CD4-positive, alpha-beta T cell treated with Interleukin-10 for 1 hour (primary cell): ENCODE measurements at places on chromosomes 3 and 15.

DNA sequence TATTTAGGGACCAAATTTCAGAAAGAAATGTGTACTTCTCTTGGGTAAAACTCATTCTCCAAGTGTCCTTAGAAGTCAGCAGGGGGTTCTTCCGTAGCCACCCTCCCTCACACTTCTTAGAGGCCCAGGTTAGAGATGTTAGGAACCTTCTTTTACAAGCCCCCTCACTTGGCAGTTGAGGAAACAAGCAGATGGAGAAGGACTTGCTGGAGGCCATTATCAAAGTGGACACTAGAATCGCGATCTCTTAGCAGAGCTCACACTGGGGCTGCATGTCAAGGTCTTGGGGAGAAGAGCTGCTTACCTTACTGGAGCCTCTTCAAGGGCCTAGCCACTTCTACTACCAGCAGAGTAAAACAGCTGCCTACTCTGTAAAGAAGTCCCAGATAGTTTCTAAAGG, 69.4 kb upstream of the POLG start:
- DNase-seq, result no peak

DNA sequence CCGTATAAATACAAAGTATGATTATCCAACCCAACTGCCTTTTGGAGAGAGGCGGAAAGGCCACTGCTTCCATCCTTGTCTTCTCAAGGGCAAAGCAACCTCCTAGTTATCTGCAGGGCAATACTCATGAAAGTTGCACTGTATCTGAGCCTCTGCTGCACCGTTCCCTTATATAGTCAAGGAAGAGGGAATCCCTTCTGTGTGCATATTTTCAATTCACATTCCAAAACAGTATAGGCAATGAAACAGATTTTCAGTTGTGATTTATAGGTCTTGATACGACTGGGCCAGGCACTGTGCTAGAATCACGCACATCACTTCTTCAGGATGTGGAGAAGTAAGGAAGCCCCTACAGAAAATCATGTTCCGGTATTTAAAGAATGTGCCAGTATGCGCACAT, 455.7 kb downstream of the FOXP1 start:
- DNase-seq, result no peak

DNA sequence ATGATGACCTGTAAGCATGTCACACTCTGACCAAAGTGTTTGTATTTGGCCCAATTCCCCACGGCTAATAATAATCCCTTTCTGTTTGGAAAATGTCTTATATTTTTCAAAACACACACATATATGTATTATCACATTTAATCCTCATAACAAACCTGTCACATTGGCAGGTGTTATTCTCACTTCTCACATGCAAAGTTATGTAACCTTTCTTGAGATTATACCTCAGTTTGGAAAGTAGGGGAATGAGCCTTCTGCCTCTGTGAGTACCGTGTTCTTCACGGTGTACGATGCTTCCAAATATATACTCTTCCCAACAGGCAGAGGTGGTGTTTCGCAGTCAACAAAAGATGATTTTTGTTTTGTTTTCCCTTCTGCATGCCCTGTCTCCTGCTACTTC, 205.6 kb downstream of the TP63 start:
- DNase-seq, result no peak

GRCh38 chr3:114379266-114379665, 85.4 kb downstream of the TIGIT start:
- no peak for DNase-seq

- no peak for DNase-seq
Observed at GRCh38 chr15:40055576-40056293, 16.8 kb upstream of the SRP14 start.
